H1 (cell line): ENCODE measurements at places on chromosomes 13 and 19.

DNA sequence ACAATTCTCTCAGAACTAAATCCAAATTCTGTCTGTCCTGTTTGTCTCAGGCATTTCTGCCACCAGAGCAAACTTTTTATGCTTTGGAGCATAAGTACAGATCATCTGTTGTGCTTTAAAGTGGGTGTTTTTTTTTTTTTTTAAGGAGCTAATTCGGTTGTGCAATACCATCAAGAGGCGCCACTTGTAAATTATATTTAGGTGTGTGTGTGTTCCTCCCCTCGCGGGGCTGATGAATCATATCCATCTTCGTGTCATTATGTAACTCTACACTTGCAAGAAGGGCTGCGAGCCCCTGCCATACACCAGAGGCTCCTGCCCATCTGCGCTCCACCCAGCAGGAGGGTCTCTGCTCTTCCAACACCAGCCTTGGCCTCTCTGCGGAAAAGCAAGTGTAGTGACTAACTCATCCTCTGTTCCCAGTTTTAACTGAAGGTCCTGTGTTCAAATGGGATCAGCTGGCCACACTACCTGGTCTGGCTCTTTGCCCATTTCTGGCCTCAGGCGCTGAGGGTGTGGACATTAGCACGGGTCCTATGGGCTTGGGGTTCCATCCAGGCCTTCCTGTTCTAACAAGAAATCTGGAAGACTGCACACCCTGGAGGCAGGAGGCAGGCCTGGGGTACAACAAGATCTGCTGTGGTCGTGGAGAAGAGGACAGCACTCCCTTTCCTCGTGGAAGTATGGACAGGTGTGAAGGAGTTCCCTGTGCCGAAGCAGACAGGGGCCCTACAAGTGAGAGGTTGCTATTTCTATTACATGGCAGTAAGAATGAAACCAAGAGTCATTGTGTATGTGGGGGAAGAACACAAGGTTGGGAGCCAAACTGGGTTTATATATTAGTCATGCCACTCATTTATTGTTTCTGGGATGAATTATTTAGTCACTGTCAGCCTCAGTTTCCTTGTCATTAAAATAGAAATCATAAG is 96.1 kb upstream of the MBNL2 start:
- DNase-seq, result no peak

GRCh38 chr19:50324331-50324730 is 4.8 kb downstream of the KCNC3 start:
- no peak for DNase-seq

DNA sequence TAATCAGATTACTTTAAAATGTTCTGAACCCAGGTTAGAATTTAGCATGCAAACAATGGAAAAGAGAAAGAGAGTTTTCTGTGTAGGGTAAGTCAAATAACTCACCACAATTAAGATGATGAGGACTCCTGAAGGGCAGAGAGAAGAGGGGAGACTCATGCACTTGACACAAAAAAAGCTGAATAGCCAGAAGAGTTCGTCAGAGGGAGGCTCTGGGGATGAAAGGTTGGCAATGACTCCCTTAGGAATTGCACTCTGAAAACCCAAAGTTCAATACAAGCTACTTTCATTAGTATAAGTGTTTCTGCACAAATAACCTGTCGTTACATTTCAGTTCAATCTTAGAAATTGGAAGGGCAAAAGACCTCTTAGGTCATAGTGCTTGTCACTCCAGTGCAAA is 434.4 kb upstream of the PCDH9 start:
- DNase-seq, result no peak

GRCh38 chr19:18683958-18684641 is 620 bp downstream of the CRTC1 start:
- no peak for DNase-seq

GRCh38 chr13:27621116-27621365 is 651 bp upstream of the POLR1D start:
- DNase-seq, result no peak

GRCh38 chr13:102461302-102461701 is 59.5 kb upstream of the FGF14 start:
- no peak for DNase-seq

- DNase-seq, result no peak
Observed at GRCh38 chr19:12727745-12728433, 4.2 kb upstream of the TNPO2 start.

GRCh38 chr13:57918913-57919312 is 287.4 kb downstream of the PCDH17 start:
- no peak for DNase-seq

DNA sequence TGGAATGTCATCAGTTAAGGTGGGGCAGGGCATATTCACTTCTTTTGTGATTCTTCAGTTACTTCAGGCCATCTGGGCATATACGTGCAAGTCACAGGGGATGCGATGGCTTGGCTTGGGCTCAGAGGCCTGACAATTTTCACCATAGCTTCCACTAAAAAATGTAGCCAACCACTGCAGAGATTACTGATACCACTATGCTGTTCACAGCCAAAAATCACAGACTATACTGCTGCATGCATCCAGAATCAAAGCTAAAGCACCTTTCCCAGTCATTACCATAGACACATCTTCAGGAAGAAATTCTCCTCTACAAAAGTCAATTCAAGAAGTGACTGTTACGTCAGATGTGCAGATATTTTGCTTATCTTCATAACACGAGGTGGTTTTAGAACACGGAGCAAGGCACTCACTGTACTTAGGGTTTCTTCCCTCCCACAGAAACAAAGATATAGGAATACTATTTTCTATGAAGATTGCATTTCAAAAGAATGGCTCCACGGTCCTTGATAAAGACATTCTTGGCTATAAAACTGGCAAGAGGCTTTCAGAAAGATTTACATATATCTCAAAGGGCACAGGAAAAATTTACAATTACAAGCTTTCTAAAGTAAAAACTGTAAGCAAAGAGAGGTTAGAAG is 1556.6 kb upstream of the PRR20A start:
- no peak for DNase-seq

DNA sequence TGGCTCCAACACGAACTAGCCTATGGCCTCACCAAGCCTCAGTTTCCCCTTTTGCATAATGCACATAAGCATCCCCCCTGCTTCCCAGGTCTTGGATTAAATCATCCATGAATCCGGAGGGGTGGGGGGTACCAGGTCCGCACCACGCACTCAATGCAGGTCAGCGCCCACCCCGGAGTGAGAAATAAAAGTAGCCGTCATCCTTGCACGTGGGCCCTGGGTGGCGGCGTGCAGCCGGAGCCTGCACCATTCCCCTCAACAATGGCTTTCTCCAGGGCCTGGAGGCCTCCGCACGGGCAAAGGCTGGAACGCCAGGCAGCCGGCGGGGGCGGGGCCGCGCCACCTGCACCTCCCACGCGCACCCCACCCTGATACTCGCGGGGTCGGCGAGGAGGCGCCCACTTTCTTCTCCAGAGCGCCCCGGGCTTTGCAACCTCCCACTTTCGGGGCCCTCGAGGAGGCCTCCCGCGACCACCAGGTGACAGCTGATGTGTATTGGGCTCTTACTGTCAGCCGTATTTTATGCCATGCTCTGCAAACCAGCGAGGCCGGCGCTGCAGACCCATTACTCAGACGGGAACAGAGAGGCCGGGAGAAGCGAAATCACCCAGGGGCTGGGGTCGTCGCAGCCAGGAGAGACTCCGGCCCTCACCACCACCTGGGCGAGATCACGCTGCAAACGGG is 767 bp upstream of the GADD45B start:
- DNase-seq, result peak; percentile 76

DNA sequence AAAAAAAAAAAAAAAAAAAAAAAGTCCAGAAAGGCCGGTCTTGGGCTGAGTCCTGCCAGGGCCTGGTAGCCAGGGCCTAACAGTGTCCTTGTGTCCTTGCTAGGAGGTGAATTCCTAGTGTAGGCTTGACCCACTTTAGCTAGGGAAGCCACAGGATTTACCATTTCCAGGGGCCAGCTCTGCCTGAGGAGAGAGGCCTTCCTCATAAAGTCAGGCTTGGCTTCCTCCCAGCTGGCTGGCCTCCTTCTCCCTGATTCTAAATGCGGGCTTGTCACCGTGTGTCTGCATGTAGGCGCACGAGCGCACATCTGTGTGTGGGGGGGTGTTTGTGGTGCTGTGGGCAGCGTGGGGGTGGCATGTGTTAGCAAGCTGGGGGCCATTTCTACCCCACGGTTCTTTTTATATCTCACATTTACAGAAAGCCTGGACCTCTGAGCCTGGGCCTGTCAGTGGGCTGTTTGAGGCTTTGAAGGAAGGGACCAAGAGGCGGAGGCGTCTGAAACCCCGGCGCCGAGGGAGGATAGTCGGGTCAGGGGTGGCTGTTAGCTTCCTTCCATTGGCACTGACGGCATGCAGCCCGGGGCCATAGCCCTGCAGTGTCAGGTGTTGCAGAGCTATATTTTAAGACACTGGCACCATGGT is 31.7 kb downstream of the IER2 start:
- DNase-seq, result no peak

- peak; percentile 65 for DNase-seq
Observed at GRCh38 chr13:57633950-57634838, 2.6 kb downstream of the PCDH17 start.

- no peak for DNase-seq
Observed at GRCh38 chr13:46206143-46206542, 5.6 kb upstream of the LRRC63 start.

- DNase-seq, result no peak
Observed at GRCh38 chr13:72585254-72585653, 142.2 kb downstream of the MZT1 start.

GRCh38 chr13:40598569-40598968 is 67.9 kb downstream of the FOXO1 start:
- no peak for DNase-seq

- peak; percentile 74 for DNase-seq
Observed at GRCh38 chr19:4369888-4370260, 26.5 kb downstream of the MPND start.

GRCh38 chr13:29844441-29844840 is 6.0 kb downstream of the UBL3 start:
- DNase-seq, result no peak

DNA sequence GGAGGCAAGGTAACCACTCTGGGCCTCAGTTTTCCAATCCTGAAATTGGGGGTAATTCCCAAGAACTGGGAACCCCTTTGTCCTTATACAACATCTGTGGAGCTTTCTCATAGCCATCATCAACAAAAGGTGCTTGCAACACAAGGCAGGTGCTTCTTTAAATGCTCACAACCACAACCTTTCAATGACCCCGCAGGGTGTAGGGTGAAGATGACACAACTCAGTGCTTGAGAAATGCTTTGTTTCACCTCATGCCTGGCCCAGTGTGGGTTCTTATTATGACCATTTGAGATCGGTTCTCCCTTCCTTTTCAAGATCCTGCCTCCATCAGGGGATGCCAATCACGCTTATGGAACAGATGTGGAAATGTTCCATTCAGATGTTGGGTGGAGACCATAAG is 8.4 kb downstream of the WIZ start:
- no peak for DNase-seq

GRCh38 chr19:41569481-41570150 is 6.3 kb upstream of the CEACAM21 start:
- no peak for DNase-seq

DNA sequence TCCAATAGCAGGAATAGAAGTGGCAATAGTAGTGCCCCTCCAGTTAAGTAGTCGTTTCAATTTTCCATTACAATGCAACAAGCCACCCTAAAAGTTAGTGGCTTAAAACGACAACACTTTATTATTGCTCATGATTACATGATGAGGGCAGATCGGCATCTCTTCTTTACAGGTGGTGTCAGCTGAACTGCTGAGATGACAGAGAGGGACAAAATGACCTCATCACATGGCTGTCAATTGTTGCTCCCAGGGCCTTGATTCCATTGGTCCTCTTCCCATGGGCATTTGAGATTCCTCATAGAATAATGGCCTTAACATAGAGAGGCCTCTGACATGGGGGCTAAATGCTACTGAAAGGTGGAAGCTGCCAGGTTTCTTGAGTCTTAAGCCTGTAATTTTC is 679.8 kb upstream of the KLHL1 start:
- DNase-seq, result no peak

- no peak for DNase-seq
Observed at GRCh38 chr13:20475927-20476691, 49.5 kb downstream of the CRYL1 start.

GRCh38 chr13:96781141-96781540 is 213.1 kb downstream of the OXGR1 start:
- DNase-seq, result no peak
